Daoy (cell line): ENCODE measurements at places on chromosomes 7 and 10. TPM values are rescaled to one million over a fixed set of nuclear protein-coding genes. Genes with fewer than 3 reads are reported as not detected.

Gene OR2A12
- total RNA-seq, result not detected in 2 replicates

Gene CYP3A7
- total RNA-seq, result not detected in 2 replicates

Gene GRM3
- not detected in 2 replicates for total RNA-seq

Gene SLC26A3
- not detected in 2 replicates for total RNA-seq

Gene C10orf53
- not detected in 2 replicates for total RNA-seq

DNA sequence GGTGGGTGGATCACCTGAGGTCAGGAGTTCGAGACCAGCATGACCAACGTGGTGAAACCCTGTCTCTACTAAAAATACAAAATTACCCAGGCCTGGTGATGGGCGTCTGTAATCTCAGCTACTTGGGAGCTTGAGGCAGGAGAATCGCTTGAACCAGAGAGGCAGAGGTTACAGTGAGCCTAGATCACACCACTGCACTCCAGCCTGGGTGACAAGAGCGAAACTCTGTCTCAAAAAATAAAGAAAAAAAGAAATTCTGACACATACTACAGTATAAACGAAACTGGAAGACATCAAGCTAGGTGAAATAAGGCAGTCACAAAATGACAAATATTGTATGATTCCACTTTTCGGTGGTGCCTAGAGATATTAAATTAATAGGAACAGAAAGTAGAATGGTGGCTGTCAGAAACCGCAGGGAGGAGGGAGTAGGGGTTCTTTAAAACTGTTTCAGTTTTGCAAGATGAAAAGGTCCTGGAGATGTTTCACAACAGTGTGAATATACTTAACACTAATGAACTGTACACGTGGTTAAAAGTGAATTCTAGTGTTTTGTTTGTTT lies 23.2 kb downstream of the PILRA start:
- DNase-seq, result no peak

DNA sequence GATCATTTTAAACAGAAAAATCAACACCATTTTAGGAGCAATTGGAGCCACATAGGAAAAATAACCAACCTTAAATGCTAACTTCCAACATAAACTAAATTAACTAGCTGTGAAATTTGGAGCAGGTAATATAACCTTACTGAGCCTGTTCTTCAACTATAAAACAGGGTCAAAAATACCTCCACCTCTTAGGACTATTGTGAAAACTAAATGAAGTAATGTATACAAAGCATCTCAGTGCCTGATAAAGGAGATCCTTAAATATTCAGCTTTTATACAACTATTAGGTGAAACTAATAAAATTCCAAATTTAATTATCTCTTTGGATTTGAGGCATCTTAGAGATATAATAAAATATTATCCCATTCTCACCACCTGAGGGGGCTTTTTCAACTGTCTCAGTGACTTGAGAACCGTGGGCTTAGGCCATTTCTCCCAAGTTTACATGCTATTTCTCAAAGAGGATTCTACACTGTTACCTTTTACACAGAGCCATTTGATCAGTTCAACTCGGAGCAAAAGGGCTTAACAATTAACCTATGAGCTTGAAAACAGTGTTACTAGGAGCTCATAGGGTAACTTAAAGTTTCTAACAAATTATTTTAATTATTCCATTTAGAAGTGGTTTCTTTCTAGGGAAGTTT lies 165.0 kb upstream of the ASAH2 start:
- DNase-seq, result no peak

GRCh38 chr7:930975-931758 lies 23.3 kb downstream of the ADAP1 start:
- DNase-seq, result no peak

DNA sequence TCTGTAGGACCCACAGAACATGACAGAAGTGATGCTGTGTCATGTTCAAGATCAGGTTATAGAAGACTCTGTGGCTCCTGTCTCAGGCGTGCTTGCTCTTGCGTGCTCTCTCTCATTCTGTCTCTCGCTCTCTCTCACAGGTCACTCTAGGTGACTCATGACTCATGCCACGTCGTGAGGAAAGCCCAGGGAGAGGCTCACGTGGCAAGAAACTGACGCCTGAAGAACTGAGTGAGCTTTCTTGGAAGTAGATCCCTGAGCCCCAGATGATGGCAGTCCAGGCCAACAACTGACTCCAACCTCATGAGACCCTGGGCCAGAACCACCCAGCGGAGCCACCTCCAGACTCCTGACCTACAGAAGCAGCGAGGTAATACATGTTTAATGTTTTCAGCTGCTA lies 103.3 kb downstream of the DNMBP start:
- peak; percentile 11 for DNase-seq

DNA sequence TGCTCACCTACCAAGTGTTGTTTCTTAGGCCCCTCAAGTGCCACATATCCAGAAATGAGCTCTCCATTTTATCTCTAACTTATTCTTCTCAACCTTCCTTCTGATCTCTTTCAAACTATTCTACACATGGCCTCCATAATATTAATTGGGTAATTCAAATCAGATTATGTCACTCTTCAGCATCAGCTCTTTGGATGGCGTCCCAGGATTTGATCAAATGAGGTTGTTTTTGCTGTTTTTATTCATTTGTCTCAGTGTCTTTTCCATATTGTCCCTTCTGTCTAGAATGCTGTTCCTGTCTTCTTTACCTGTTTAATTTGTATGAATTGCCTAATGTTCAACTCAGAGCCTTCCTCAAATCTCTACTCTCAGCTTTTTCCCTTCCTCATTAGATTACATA lies 234.6 kb upstream of the CXCL12 start:
- no peak for DNase-seq

DNA sequence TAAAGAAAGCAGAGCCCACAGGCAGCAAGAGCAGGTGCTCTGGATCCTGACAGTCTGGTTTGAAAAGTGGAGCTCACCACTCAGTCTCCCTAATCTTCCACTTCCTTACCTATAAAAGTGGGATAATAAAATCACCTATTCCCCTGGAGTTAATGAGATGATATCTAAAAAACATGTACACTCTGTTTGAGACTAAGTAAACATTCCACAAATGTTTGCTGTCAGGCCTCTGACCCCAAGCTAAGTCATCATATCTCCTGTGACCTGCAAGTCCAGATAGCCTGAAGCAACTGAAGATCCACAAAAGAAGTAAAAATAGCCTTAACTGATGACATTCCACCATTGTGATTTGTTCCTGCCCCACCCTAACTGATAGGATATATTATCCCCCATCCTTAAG lies 1324.5 kb downstream of the XPNPEP1 start:
- no peak for DNase-seq

GRCh38 chr10:28072573-28072972 lies 73.7 kb upstream of the ODAD2 start:
- no peak for DNase-seq

- no peak for DNase-seq
Measured at GRCh38 chr7:17934612-17935240, 5.6 kb downstream of the SNX13 start.

DNA sequence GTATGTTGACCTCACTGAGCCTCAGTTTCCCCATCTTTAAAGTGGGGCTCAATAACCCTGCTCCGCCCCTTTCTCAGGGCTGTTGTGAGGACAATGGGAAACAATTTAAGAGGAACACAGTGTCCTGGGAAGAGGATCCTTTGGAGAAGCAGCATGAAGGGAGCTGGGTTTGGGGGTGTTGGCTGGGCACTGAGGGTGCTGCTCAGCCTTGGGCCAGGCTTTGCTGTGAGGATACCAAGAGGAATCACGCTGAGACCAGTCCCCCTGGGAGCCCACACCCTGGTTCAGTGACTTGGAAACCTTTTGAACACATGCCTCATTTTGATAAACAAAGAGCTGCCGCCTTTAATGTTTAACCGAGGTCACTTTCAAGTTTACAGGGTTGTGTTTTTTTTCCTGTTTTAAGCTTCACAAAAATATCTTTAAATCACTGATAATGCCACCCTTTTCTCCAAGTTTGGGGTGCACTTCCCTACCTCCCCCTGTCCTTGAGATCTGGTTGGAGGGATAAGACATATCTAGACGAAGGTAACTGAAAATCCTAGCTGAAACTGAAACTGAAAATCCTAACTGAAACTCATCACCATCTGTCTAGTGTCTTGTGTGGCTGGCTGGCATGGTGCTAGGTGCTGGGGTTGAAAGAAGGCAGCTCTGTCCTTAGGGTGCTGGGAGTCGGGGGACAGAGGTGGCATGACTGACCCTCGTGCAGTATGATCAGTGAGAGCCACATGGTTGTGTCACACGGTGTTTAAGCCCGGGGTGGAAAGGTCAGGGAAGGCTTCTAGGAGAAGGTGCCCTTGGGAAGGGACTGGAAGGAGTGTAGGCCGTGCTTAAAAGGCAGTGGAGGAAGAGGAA lies 27.7 kb downstream of the ZNF775 start:
- DNase-seq, result peak; percentile 40

- DNase-seq, result no peak
Measured at GRCh38 chr7:107404740-107405537, 64.9 kb upstream of the GPR22 start.

DNA sequence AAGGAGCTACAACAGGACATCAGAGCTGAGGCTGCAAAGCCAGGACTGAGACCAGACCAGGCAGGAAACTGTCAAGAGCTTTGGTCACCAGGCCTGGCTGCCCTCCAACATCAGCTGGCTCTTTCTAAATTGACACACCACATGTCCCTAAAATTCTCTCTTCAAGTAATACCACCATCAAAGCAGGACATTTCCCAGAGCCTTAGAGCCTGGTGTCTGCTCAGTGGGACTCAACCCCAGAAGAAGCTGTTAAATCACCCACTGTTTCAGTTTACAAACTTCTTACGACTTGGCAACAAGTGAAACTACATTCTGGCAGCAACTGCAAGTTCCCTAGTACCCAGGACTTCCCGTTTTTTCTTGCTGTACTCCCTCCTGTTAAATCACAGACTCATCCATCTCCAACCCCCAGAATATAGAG lies 3.8 kb upstream of the IL6 start:
- DNase-seq, result peak; percentile 71

DNA sequence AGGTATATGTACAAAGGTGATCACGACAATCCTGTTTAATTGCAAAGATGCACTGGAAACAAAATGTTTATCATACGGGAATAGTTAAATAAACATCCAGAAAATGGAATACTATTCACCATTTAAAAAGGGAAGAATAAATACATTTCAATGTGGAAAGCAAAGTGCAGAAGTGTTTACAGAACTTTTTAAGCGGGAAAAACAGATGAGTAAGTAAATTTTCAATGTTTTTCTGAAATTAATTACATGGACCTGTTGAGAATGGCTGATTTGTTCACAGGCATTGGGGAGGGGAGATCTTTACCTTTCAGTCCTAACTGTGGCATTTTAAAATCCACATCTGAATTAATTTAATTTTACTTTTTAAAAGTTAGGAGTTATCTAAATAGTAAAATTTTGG lies 7.1 kb downstream of the MTPN start:
- no peak for DNase-seq

- no peak for DNase-seq
Measured at GRCh38 chr7:22832401-22832800, 9.8 kb upstream of the TOMM7 start.

- DNase-seq, result peak; percentile 48
Measured at GRCh38 chr10:73991884-73992245, 6.1 kb upstream of the VCL start.

DNA sequence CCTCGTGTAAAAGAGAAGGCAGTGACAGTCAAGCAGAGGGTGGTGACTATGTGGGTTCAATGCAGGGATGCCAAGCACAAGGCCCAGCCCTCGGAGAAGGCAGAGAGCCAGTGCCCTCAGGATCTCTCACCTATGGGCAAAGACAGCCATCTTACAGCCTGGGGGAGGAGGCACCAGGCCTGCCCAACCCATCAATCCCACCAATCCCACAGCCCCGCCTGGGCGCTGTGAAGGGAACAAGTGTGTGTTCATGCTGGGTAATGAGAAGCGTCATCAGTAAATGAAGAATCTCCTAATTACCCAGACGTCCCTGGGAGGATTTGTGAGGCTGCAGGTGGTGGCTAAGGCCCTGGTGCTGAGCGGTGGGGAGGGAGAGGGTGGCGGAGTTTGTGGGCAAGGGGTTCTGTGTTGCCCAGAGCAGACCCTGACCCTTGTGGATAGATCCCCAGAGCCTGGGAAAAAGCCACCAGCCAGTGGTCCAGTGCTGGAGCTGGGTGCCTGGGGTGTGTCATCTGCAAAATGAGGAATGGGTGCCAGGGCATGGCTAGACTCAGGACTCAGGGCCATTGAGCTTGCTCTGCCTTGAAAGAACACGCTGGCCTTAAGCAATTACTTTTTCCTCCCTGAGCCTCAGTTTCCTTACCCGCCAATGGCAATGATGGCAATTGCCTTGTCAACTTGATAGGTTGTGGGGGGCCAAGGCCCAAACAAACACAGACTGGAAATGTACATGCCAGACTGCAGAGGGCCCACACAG lies 128.1 kb upstream of the UNC5B start:
- DNase-seq, result no peak

- DNase-seq, result peak; percentile 13
Measured at GRCh38 chr7:36949711-36950600, 225.7 kb upstream of the AOAH start.

GRCh38 chr10:63753808-63754207 lies 232.6 kb downstream of the REEP3 start:
- no peak for DNase-seq

DNA sequence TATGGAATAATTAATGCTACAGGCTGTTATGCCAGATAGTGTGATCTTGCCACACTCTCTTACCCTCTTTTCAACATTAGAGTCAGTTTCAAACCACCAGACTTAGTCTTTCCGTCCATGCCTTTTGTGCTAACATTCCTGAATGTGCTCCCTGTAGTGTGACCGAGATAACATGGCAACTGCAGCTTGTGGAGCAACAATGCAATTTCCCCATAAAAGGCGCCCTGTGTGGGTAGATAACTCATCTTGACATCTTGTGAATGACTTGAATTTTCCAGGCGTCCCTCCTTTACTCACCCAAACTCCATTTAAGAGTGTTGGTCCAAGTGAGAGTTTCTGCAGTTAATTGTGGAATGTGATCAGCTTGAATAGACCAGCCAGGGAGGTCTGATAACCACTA lies 99.6 kb downstream of the DNAH11 start:
- peak; percentile 76 for DNase-seq

GRCh38 chr7:11951909-11952308 lies 119.9 kb upstream of the THSD7A start:
- peak; percentile 3 for DNase-seq

- no peak for DNase-seq
Measured at GRCh38 chr10:44335330-44336021, 49.4 kb downstream of the CXCL12 start.

DNA sequence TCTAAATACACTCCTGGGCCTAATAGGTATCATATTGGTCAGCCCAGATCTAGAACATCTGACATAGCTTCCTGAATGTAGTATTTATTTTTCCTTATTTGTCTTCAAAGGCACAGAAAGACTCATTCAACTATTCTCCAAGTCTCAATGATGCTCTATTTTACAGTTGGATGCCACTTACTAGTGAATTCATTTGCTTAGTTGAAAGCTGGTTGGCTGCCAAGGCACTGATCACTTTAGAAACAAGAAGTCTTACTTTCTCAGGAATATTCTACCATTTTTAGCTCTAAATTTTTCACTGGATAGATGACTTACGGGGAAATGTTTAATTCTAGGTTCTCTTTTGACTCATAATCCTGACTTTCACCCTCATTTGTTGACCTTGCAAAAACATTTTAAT lies 863.4 kb downstream of the SORCS1 start:
- no peak for DNase-seq

- no peak for DNase-seq
Measured at GRCh38 chr7:24939416-24939815, 40.6 kb downstream of the OSBPL3 start.

- DNase-seq, result no peak
Measured at GRCh38 chr7:131654249-131654558, 97.8 kb upstream of the PODXL start.
